ENCODE measurements at places on chromosomes 12 and 14. TPM values are rescaled to one million over a fixed set of nuclear protein-coding genes. Genes with fewer than 3 reads are reported as not detected.
A peak's percentile ranks its signal among the peaks of the same experiment; 100 is the strongest.

DNA sequence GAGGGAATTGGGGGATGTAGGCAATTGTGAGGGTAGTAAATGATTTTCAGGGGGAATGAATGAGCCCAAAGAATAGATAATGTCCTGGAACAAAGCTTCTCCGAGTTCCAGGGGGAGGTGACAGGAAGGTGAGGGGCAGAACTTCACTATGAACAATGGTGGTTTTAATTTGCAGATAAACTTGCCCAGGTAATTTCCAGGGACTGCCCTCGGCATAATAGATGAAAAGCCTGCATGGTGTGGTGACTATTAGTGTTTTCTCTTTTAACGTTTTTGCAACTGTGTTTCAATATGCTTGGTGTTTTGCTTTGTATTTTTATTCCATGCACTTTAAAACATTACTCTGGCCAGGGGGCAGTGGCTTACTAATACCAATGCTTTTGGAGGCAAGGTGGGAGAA is 325.2 kb upstream of the RGS6 start:
- no peak for DNase-seq

- DNase-seq = no peak
Measured at GRCh38 chr14:104555430-104556255, 23.9 kb upstream of the C14orf180 start.

The LTBP2 gene
- 78.2 TPM for total RNA-seq

GRCh38 chr12:68158432-68158831 is 1.1 kb downstream of the IFNG start:
- peak; percentile 23 for DNase-seq

DNA sequence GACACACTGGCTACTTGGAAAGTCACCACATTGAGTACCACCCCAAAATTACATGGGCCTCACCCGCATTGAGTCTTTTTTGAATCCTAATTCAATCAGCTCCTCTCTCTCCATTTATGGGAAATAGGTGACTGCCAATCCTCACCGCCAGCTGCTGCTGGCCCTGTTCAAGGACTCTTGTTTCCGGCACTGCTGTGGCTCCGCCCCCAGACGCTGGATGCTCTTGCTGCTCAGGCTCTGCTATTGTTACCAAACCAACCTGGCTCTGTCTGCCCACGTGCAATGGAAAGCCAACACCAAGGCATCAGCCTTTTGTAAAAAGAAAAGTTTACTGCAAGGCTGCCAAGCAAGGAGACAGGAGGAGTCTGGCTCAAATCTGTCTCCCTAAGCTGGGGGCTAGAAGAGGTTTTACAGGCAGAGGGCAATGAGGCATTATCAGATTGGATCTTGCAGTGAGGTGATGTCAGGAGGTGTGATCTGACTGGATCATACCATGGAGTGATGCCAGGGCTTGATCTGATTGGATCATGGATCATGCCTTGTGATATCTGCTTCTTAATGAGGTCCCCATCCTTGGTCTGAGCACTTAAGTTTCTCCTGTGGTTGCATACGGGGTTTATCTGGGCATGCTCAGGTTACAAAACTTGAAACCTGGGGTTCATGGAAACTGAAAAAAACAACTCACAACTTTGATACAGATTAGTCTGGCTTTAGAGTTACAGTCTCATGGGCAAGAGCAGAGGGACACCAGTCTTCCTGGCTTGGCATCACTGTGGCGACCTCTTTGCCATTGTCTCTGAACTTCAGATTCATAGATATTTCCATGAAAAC is 117.1 kb upstream of the SLC35F4 start:
- DNase-seq = no peak

DNA sequence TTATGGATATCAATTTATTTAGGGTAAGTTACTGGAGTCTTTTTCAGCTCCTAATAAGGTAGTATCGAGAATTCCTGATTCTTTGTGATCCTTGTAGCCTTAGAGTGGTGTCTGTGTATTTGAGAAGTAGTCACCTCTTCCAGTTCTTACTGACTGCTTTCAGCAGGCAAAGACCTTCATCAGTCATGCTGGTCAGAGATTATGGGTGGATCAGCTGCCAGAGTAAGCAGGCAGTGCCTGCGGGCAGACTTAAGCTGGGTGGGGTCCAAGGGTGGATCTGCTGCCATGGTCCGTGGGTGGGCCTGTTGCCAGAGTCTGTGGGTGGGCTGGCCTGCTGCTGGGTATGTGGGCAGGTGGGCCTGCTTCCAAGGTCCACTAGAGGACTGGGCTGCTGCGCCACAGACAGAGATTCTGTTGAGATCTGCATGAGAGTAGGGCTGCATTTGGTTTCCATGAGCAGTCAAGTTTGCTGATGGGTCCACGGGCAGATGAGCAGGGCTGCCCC is 188.7 kb downstream of the ANO2 start:
- no peak for DNase-seq

The CCDC196 gene
- not detected for total RNA-seq

DNA sequence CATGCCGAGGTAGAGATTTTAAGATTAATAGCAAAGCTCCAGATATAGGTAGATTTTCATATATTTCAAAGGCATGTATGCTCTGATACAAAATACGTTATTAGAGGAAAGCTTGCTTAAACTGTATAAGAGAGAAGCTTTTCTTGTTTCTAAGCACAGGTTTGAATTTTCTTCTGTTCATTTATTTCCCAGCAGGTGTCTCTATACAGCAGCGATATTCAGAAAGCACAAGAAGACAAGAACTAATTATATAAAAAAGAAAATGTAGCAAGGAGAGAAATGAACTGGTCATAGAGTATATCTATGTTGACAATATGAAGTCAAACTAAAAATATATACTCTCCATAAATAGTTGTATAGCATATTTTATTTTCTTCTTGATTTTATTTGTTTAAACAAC is 307.4 kb upstream of the NOVA1 start:
- DNase-seq = no peak

DNA sequence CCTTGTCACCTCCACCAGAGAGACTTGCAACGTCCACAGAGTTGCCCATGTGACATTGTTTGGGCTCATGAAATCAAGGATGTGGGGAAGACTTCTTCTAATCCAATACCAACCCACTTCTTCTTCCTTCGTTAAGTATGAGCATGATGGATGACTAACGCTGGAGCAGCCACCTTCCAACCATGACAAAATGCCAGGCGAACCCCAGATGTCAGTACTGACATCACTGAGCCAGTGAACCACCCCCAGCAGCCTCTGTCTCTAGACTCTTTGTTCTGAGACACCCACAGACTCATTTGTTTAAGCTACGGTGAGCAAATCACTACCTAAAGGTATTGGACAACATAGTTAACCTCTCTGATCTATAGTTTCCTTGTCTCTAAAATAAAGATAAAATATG is 123.7 kb downstream of the GRIN2B start:
- DNase-seq = no peak

The PTGDR gene
- not detected for total RNA-seq

DNA sequence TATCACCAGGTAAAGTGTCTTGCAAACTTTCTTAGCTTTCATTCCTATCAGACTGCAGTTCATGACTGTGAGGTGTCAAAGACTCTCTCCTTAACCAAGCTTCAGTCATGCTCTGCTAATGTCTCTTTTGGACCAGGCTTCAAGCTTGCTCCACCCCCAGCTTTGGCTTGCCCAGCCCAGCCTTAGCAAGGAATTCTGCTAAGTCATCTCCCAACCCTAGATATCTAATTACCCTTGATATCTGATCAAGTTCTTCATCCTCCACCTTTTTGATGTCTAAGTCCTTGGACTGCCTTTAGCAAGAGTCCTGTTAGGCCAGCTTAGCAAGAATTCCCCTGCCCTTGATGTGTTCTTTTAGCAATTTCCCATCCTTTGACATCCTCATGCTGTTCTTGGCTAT is 108.9 kb upstream of the FGD4 start:
- DNase-seq = peak; percentile 8
